Osteoblast (primary cell): ENCODE measurements at places on chromosomes 7 and 10. TPM values are rescaled to one million over a fixed set of nuclear protein-coding genes. Genes with fewer than 3 reads are reported as not detected.

- DNase-seq, result peak; percentile 65
These were observed 70.8 kb upstream of the UCN3 start for GRCh38 chr10:5293691-5294550.

The TAS2R4 gene
- 1.4 and 2.9 TPM in 2 replicates for total RNA-seq

The MINDY4 gene
- total RNA-seq, result 8.5 and 10.5 TPM in 2 replicates

DNA sequence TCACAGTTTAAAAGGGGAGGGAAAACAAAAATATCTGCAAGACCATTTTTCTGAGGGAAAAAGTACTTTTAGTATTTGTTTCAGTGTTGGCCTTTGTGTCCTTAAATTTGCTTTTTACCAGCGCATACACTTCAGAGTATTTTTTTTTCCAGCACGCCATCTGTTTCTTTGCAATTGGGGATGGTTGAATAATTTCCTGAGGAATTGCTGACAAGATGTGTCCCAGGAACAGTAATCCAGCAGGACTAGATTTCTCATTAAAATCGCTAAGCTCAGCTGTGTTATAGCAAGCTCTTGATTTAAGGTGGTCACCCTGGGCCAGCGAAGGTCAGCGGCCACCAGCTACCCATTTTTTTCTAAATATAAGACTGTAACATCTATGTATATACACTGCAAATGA, 156.9 kb upstream of the RHOBTB1 start:
- DNase-seq, result no peak

GRCh38 chr7:37718585-37718984, 35.0 kb downstream of the GPR141 start:
- no peak for DNase-seq

DNA sequence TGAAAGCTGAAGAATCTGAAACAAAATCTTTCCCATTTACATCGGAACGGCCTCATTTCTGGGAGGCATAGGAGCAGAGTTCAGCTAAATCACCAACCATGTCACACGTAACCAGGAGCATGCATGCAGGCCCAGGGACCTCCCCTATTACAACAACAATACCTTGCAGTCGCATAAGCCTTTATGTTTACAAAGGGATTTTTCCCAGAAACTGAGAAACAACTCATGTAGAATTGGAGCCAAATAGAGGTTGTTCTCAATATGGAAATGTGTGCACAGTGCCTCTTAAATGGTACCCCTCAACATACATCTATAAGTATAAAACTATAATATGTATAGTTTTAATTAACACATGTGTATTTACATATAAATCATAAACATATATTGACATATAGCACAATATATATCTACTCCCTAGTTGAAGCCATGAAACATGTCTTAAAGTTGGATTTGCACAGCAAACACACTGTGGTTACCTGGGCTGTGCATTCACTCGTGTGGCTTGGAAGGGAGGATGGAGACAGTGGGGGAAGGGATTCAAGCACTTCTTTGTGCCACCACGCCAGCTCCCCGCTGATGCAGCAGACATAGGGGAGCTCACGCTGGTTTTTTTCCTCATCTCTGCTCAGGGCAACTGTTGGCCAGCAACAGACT, 35.0 kb upstream of the DGKI start:
- DNase-seq, result no peak

GRCh38 chr7:129790136-129790535, 162.6 kb downstream of the UBE2H start:
- peak; percentile 85 for DNase-seq

- DNase-seq, result no peak
These were observed 41.8 kb downstream of the FGFR2 start for GRCh38 chr10:121556455-121556854.

The CTAGE8 gene
- 1.4 and 2.4 TPM in 2 replicates for total RNA-seq

- no peak for DNase-seq
These were observed 137.7 kb downstream of the WNT2 start for GRCh38 chr7:117185124-117185523.

DNA sequence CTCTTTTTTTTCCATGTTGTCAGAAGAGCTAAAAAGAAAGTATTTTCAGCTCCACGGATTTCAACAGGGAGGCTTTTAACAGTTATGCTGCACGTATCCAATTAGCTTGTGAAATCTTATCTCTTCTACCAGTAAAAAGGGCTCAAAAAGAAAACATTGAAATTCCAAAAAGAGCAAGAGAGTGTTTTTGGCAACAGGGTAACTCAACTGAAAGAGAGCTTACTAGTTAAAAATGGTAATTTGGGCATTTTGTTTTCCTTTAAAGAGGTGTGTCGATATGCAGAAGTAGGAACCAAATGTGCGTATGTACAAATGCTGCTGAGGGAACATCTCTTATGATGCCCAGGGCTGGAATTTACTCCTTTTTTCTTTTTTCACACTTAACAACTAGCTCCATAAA, 292.8 kb downstream of the PRKG1 start:
- no peak for DNase-seq

DNA sequence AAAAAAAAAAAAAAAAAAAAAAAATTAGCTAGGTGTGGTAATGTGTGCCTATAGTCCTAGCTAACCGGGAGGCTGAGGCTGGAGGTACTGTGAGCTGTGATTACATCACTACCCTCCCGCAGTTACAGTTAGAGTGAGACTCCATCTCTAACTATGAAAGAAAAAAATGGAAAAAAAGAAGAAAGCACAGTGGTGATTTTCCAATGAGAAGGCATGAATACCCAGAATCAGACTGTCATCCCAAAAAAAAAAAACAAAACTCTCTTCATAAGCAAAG, 269.9 kb upstream of the MKLN1 start:
- no peak for DNase-seq

The UBE2H gene
- 60.1 and 61.2 TPM in 2 replicates for total RNA-seq

The ITIH5 gene
- total RNA-seq, result 0.88 and 2.2 TPM in 2 replicates

DNA sequence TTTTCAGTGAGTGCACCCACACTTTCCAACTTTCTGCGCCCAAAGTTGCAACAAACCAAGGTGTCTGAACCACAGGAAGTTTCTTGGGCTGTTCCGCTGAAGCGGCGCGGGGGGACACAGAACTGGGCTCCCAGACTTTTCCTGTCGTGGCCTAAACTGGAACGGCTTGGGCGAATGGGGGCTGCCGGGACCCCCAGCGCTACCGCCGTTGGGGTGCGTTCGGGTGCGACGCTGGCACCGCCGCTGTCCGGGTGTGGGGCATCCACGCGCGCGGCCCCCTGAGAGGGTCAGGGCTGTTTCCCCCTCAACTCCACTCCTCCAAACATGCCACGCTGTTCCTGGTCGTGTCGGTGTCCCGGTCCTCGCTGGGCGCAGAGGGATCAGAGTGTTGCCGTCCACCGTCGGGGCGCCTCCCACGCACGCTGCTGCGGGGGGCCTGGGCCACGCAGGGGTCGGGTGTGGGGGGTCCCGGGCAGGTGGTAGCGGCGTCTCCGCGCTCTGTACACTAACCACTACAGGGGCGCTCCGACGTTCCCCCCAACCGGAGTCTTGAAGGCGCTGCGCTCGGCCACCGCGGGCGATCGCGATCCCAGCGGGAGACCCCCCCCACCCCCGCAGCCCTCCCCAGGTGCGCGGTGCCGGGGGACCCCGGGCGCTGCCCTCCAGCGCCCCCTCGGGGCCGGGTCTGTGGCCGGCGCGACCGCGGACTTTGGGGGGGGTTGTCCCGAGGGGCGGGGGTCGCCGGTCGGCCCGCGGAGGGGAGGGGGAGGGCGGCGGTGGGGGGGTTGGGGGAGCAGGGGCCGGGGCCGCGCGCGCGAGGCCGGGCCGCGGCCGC, 2.2 kb upstream of the CUX1 start:
- DNase-seq, result peak; percentile 96

The C7orf57 gene
- total RNA-seq, result under 0.01 TPM in 2 replicates

DNA sequence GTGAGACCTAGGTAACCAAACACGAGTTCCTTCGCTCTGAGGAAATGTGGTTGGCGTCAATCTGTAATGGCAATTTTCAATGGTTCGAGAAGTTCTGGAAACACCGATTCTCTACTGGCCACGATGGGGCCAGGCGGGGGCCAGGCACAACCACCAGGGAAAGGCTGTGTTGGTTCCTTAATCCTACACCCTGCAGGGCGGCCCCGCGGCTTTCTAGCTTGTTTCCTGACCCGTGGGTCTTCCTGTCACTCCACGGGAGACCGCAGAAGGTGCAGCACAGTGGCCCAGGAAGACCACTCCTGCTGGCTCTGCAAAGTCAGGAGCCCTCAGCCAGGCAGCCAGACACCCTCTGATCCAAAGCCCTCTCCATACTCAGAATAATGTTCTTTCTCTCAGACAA, 113.4 kb downstream of the FGFR2 start:
- no peak for DNase-seq

DNA sequence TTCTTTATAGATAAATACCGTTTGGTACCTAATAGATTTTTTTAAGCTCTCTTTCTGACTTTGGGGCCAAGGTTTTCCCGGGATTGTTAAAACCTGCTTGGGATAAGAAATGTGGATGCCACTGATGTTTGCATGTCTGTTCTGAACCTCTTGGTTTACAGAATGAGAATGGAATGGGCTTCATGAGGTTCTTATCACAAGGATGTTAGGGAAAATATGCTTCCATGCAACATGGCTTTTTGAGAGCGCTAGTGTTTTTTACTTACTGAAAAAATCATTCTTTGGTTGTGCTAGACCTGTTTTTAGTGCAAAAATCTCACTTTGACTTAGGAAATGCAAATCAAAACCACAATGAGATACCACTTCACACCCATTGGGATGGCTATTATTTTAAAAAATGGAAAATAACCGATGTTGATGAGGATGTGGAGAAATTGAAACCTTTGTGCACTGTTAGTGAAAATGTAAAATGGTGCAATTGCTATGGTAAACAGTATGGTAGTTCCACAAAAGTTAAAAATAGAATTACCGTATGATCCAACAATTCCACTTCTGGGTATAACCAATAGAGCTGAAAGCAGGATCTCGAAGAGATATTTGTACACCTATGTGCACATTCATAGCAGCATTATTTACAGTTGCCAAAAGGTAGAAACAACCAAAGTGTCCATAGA, 38.9 kb downstream of the TSPAN14 start:
- DNase-seq, result peak; percentile 18

The C10orf62 gene
- 0.29 and 0.36 TPM in 2 replicates for total RNA-seq

- DNase-seq, result no peak
These were observed 76.8 kb upstream of the CARD11 start for GRCh38 chr7:3120513-3120912.

DNA sequence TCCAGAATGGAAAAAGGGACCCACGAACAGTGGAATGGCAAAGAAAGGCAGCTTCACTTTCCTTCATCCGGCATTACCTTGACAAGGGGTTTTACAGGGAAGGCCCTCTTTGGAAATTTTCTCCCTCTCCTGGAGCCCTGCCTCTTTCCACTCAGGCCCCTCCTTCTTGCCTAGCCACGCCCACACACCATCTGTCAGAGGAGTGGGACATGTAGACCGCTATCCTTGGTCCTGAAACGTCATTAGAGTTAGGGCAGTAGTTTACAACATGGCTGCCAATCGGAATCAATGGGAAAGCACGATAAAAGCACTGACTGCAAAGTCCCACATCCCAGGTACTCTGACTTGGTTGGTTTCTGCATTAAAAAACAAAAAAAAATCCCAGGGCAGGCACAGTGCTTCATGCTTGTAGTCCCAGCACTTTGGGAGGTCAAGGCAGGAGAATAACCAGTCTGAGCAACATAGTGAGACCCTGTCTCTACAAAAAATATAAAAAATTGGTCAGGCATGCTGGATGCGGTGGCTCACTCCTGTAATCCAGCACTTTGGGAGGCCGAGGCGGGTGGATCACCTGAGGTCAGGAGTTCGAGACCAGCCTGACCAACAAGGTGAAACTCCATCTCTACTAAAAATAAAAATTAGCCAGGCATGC, 96.4 kb downstream of the MARCHF5 start:
- DNase-seq, result peak; percentile 76

- peak; percentile 14 for DNase-seq
These were observed 52.8 kb downstream of the LRRC4 start for GRCh38 chr7:127978421-127978820.

DNA sequence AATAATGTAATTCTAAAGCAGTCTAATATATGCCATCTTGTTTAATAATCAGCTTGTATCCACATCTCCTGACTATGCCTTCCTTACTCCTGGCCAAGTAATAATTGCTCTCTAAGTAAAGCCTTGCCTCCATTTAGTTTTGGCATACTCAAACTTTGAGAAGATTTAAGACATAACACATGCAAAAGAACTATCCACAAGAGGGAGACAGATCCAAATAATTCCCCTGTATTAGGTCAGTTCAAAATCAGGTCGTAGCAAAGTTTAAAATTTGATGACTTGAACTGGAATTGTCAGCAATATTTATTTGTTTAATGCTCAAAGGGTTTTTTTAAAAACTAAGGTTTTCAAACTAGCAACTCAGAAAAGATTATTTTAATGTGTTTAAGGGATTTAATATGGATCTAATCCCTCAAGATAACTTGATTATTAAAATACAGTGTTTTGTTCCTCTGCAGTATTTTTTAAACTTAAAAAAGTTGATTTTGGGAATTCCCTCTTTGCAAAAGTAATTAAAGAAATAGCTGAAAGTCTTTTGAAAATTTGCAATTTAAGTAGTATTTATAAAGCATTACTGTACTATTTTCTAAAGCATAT, 95.3 kb downstream of the HDAC9 start:
- no peak for DNase-seq

The ARMS2 gene
- not detected in 2 replicates for total RNA-seq

- DNase-seq, result peak; percentile 91
These were observed 82.7 kb upstream of the C1GALT1 start for GRCh38 chr7:7099584-7100014.

The SEPTIN7 gene
- total RNA-seq, result 178 and 191 TPM in 2 replicates

DNA sequence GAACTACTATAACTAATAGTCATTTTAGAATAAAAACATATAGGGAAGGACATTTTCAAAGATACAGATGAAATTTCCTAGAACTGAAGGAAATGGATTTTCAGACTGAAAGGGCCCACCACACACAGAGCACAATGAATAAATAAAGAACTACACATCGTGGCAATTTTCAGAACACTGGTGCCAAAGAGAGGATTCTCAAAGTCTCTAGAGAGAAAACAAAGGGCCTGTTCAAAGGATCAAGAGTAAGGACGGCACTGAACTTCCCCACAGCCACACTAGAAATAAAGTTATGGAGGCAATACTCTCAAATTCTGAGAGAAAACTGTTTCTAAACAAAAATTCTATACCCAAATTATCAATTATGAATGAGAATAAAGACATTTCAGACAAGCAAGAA, 21.9 kb downstream of the NAPEPLD start:
- DNase-seq, result no peak

DNA sequence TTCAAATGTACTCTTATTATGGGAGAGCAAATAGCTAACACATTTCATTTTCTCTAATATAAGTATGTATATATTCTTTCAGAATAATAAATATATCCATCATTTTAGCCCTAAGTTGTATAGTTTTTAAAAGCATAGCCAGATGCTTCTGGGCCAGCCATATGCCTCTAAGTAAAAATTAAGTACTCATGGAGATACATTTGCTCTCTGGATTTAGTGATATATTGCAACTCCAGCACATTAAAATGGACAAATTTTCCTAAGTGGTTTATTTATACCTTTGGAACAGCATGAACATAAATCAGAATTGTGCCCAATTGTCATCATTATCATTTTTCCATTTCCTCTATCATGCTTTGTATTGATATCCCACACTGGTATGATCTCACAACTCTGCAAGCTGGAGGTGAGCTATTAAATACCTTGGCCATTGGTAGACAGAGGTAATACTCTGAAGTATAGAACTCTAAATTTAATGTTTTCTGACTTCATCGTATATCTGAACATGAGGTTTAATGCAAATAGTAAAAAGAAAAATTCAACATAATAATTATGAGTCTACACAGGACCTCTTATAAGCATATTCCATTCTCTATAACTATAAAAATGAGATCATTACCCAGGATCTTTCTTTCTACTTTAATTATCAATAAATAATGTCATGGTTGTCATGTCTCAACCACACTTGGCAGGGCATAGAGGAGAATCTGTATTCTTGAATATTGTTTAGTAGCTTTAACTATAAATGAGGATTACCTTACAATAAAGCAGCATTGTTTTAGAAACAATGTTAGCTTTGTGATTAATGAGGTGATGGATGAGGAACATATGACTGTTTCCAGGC, 90.8 kb downstream of the AGMO start:
- no peak for DNase-seq

The SLC39A12 gene
- not detected in 2 replicates for total RNA-seq
